ENCODE measurements at places on chromosomes 5 and 9.

GRCh38 chr9:115672477-115673316, 480.9 kb upstream of the PAPPA start:
- no peak for DNase-seq

- DNase-seq, result no peak
These were observed 5.8 kb upstream of the CCNH start for GRCh38 chr5:87418506-87418905.

- DNase-seq, result no peak
These were observed 82.9 kb downstream of the RAPGEF1 start for GRCh38 chr9:131657037-131657377.

DNA sequence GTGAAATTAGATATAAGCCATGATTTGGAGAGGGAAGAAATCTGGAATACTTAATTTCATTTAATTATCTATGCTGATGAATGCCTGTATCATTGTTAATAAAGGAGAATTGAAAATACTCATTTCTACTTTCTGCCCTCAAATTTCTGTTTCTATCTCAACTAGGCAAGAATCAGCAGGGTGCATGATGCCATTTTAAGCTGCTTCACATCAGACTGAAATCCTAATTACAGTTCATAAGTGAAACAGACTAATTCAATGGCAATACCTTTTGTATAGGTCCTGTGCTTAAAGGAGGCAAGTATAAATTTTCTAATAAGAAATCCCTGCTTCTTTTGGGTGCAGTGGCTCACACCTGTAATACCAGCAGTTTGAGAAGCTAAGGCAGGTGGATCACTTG, 22.3 kb upstream of the TAL2 start:
- no peak for DNase-seq

DNA sequence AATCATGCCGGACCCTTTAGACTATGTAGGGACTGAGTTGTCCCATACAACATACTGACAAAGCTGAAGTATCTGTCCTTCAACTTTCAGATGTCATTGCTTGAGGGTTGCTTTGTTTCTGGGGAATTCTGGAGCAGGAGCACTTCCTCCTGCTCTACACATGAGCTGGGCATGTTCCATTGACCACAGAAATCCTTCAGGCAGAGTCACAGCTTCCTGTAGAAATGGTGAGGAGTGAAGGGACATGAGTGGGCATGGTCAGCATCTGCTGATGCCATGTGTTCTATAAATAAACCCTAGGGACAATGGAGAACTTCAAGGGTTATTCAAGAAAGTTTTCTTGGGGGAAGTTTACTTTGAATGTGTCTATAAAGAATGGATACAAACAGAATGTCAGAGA, 296.6 kb upstream of the FBXL7 start:
- no peak for DNase-seq

DNA sequence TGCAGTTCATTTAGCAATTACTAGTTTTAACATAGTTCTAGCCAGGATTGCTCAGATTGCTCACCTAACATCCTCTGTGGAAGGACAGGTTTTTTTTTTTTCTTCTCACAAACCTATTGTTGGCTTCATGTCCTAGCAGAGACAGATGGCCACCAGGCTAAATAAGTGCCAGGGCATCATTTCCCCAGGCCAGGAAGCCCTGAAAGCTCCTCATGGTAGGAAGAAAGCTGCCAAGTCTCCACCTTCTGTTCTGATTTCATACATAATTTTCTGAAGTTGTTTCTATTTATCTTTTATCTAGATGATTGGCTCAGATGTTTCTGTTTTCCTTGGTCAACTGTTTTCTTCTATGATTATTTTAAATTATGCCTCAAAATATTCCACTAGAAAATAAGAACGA, 31.0 kb downstream of the EFCAB9 start:
- DNase-seq, result no peak

- DNase-seq, result no peak
These were observed 199.5 kb upstream of the TAS2R1 start for GRCh38 chr5:9829621-9830020.

- no peak for DNase-seq
These were observed 8.7 kb upstream of the GFI1B start for GRCh38 chr9:132969783-132970182.

DNA sequence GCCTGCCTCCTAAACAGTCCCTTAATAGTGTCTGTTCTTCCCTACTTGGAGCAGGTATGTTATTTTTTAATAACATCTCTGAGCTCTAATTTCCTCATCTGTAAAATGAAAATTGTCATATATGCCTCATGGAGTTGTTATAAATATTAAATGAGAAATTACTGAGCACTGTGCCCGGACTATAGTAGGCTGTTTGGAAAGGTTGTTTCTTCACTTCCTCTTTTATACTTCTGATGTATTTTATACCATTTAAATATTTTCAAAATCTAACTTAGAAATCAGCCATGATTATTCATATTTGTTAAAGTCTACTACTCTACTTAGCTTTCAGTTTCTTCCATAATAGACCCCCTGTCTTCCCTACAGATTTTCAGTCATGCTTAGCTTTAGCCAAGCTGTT, 30.5 kb upstream of the HAPLN1 start:
- no peak for DNase-seq

DNA sequence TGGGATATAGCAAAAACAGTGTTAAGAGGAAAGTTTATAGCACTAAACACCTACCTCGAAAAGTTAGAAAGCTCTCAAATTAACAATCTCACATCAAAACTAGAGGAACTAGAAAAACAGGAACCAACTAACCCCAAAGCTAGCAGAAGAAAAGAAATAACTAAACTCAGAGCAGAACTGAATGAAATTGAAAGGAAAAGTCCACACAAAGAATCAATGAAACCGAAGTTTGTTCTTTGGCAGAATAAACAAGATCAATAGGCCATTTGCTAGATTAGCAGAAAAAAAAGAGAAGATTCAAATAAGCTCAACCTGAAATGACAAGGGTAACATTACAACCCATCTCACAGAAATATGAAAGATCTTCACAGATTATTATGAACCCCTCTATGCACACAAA, 234.8 kb upstream of the ISL1 start:
- DNase-seq, result no peak
